ENCODE measurements at places on chromosomes 11 and 22.
A peak's percentile ranks its signal among the peaks of the same experiment; 100 is the strongest.

GRCh38 chr22:36068776-36069344 is 40.2 kb upstream of the RBFOX2 start:
- DNase-seq: no peak

DNA sequence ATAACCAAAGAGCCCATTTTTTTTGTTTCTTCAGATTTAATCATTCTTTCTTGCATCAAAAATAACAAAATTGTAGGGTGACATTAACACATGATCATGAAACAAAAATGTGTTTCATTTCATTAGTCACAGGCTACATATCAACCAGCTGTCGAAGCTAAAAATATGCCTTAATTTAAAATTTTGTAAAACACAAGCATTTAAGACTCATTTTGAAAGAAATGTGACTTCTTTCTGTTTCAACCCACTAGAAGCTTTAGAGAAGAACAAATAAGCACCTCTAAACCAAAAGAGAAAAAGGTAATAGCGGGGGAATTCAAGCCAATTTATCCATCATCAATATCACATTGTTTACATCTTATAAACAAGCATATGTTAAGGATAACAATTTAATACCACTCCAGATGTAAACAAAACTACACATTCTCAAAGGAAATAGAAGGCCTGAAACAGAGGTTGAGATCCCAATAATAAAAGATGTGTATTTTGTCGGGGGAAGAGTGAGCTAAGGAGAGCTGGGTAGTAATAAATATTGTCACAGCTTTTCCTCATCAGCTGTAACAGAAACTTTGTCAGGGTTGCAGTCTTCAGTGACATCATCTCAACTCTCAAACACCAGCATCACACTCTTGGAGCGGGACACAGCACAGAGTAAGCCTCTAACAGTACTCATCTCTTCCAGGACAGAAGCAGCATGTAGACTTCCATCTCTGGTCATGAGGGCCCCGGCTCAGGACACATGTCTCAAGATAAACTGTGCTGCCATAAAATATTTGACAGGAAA is 42.0 kb downstream of the ALG9 start:
- DNase-seq: no peak

DNA sequence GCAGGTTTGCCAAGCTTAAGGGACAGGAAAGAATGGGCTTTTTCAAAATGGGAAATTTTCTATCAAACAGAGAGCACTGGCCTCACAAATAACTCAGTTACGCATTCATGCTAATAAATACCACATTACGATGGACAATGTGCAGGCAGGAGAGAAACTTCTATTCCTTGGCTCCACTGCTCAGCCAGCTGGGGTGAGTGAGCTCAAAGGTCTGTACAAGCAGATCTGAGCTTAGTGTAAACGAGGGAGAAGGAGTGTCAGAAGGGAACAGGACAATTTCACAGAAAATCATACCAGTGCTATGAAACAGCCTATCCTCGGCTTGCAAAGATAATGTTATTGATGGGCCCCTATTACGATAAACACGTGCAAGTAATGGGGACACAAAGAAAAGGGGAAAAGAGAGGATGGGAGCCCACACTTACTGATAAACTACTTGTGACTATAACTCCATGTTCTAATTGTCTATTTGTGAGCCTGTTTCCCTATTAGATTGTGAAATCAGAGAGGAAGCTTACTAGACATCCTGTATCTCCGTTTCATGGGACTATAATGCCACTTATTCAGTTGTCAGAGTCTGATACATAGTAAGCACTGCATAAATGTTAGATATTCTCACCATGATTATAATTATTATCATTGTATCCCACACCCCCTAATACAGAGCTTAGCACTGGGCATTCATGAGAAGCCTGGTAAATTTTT is 46.3 kb downstream of the AMOTL1 start:
- no peak for DNase-seq

DNA sequence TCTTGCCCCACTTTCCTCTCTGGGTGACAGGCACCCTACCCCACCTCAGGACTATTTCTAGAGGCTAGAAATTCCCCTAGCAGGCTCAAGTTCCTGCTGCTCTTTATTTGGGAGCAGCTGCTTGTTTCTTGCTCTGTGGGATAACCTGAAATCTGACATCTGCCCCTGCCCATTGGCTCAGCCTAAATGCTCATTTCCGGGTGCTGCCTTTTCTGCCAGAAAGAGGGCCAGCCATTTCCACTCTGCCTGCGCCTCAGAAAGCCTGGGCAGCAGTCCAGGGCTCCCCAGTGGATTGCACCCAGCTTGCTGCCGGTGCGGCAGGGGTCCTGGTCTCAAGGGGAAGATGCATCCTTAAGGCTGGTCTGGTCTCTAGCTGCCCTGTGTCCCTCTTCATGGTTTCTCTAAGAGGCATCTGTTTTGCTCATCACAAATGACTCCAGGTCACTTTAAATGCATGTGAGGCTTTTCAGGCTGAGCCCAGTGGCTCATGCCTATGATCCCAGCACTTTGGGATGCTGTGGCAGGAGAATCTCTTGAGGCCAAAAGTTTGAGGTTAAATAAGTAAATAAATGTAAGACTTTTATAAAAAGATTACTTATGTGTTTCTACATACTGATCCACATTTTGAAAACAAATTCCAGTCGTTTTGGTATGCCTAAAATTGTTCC is 10.3 kb upstream of the PNPLA5 start:
- no peak for DNase-seq

GRCh38 chr11:20310596-20311394 is 52.7 kb upstream of the HTATIP2 start:
- DNase-seq: no peak

DNA sequence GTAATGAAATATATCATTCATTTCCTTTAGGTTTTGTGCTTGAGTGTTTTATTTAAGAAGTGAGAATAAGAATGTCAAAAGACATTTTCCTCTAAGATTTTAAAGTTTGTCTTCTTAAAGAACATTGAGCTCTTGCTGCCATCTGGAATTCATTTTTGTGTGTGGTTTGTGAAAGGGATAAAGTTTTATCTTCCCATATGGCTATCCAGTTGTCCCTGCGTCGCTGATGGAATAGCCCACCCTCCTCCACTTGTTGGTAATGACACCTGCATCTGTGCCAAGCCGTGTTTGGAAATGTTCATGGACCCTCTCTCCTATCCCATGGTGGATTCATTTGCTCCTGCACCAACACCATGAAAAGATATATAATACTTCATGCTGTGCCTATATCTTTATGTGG is 901.5 kb downstream of the BRD1 start:
- DNase-seq: no peak

DNA sequence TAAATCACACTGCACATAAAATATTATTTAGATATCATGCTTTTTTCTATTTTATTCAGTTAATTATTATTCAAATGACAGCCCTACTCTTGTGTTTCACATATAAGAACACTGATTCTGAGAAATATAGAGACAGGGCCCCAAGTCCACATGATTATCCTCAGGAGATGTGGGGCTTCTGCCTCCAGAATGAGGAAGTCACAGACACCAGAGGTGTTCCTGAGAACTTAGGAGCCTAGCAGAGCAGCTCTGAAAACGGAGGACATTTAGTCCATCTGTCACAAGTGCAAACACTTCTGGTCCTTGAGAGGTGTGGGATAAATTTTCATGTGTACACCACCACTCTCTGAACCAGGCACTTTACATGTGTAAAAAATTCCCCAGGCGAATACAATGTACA is 26.2 kb downstream of the TRIM66 start:
- no peak for DNase-seq

DNA sequence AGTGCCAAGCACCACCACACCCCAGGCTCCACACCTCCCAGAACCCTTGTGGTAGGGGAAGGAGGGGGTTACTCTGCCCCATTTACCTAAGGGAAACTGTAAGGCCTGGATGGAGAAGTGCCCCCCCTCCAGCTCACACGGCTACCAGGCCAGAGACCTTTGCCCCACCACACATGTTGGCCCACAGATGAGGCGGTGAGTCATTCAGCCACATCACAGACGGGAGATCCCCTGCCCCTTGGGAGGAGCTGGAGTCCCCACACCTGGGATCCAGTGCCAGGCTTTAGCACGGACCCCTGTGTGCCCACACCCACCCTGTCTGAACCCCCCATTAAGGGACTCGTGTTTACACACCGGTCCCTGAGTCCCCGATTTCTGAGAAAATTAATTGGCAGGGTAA is 24.9 kb downstream of the CDKN1C start:
- no peak for DNase-seq

- DNase-seq: no peak
Observed at GRCh38 chr11:31303644-31304180, 65.8 kb downstream of the DCDC1 start.

DNA sequence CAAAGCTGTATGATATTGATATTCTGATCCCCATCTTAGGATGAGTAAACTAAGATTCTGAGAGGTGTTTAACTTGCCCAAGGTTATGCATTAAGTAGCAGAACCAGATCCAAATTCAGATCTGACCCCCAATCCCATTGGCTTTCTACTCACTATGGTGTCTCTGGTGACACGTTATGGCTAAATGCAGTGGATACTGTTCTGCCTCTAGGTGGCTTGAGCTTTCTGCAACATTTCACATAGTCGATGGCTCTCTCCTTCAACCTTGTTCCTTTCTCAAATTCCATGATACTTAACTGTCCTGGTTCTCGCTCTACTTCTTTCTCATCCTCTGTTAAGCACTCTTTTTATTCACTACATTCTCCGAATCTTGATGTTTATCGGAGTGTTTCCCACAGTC is 9.4 kb downstream of the C11orf97 start:
- no peak for DNase-seq

DNA sequence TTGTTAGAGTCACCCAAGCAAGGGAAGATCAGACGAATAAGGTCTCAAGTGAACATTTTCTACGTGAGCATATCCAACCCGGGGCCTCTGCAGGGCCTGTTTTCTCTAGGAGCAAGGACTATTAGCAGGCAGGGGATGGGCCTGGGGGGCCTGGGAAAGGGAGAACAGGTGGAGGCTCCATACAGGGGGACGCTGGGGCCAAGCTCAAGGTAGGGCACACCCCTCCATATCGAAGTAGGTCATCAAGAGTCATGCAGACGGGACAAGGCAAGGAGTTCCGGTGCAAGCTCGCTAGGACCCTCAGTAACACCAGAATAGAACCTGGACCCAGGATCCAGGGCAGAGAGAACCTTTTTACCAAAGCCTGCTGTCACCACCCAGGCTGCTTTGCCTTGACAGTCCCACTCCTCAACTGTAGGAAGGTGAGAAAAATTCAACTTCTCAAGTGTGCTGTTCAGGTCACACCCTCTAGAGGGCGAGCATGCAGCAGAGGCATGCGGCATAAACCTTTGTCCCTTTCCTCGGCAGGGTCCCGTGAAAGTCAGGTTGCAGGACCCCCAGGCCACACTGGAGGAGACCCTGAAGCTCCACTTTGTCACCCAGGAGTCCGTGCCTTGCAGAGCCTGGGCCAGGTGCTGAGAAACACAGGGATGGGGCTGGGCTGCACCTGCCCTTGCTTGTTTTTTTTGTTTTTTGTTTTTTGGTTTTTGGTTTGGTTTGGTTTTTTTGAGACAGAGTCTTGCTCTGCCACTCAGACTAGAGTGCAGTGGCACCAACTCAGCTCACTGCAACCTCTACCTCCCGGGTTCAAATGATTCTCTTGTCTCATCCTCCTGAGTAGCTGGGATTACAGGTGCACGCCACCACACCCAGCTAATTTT is 8.6 kb upstream of the APOBEC3B start:
- peak; percentile 51 for DNase-seq

DNA sequence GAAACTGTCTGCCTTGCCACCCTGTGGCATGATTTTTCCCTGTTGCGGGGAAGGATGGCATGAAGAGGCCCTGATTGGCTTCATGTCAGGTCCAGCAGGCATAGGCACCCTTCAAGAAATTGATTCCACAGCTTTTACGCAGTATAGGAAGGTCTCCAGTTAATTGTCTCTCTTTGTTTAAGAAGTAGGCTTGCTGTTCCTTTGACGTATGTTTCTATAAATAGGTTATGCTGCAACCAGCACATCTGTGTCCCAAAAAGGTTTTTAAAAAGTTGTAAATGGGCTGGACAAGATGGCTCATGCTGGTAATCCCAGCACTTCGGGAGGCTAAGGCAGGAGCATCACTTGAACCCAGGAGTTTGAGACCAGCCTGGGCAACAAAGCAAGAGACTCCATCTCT is 62.6 kb downstream of the CD6 start:
- DNase-seq: no peak

DNA sequence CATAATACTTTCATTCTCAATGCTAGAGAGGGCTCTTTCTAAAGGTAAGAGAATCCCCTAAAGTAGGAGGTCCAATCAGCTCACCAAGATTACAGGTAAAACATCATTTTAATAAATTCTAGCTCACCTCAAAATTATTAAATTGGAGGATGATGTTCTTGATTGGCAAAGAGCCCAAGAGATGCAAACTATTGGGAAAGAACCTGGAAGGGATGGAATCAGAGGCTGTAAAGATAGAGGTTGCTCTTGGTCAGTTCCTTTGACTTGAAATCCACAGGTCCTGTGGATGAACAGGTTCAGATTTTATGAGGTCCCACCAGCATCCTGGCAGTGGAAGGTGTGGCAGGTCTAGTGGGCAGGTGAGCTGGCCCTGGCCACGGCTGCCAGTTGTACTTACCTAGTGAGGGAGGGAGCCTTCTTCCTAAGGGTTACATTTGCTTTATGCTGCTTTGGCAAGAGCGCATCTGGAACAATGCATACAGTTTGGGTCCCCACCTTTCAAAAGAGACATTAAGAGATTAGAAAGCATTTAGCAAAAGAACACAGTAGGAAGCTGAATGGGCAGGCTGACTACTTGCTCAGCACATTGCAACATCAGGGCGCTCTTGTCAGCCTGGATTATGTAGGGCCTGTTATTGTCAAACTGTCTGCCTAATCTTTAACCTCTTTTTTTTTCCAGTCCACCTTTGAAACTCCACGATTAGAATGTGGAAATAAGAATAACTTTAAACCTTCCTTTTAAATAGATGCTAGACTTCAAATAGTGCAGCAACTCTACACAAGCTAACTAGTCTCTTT is 97.0 kb downstream of the RDX start:
- DNase-seq: no peak

DNA sequence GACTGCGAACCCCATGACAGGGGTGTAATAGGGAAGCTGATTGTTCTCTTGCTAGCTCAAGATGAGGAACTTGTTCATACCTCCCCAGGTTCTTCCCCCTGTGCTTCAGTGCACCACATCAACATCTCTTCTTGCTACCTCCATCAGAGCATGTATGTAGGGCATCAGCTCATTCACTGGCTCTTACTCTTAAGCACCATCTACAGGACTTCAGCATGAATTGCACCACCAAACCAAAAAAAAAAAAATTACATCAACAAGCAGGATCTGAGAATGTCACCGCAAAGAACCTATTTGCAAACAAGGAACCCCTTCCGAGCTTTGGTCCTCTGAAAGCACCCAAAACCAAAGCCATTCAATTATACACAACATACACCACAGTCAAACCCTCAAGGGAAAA is 2226.5 kb upstream of the RAG2 start:
- no peak for DNase-seq

GRCh38 chr11:106642331-106642730 is 375.9 kb downstream of the GUCY1A2 start:
- no peak for DNase-seq

- DNase-seq: no peak
Observed at GRCh38 chr11:42972741-42973140, 339.1 kb upstream of the API5 start.

DNA sequence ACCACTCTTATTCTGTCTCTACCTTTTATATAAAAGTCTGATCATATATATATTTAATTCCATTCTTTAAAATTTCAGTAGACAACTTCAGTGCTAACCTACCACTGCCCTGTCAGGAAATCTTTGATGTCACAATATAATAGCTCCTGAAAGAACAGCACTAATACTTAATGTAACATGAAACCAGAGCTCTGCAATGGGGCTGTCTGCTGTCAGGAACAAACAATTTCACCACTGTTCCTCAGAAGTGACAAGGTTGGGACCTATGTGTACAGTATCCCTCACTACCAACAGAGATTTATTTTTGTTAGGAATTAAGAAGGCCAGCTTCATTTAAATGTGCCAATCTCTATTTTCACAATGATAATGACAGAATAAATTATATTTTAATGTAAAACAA is 165.5 kb upstream of the C11orf58 start:
- DNase-seq: no peak
